B cell (primary cell): ENCODE measurements at places on chromosomes 3 and 15. TPM values are rescaled to one million over a fixed set of nuclear protein-coding genes. Genes with fewer than 3 reads are reported as not detected.

CHST2 gene
- polyA plus RNA-seq, result 4.7 and 5.2 TPM in 2 replicates

OXSR1 gene
- polyA plus RNA-seq, result 15.5 and 21.2 TPM in 2 replicates

GOLGA6L10 gene
- polyA plus RNA-seq, result 0.73 and 2.6 TPM in 2 replicates

FBXW12 gene
- not detected in 2 replicates for polyA plus RNA-seq

GRCh38 chr3:128807186-128807830 is 72.1 kb upstream of the ACAD9 start:
- no peak for DNase-seq

GRCh38 chr15:94677202-94677790 is 445.9 kb downstream of the MCTP2 start:
- DNase-seq, result no peak

- DNase-seq, result no peak
These were observed 253.4 kb upstream of the MDFIC2 start for GRCh38 chr3:70565861-70566260.

DNA sequence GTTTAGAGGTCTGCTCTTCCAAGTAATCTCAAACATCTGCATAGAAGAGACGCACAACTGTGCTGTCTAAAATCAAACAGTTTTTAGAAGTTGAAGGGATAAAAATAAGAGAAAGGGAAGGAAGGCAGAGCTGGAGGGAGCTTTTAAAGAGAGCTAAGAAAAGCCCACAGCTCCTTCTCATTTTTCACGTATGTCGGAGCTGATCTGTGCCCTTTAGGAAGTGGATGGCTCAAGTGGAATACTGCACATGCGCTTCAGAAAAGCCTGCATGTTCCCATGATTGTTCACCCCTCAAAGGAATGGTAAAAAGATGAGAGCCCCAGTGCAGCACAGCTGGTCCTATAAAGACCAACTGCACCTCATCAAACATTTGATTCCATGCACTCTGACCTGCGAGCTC is 207.2 kb downstream of the ADAMTS17 start:
- no peak for DNase-seq

DNA sequence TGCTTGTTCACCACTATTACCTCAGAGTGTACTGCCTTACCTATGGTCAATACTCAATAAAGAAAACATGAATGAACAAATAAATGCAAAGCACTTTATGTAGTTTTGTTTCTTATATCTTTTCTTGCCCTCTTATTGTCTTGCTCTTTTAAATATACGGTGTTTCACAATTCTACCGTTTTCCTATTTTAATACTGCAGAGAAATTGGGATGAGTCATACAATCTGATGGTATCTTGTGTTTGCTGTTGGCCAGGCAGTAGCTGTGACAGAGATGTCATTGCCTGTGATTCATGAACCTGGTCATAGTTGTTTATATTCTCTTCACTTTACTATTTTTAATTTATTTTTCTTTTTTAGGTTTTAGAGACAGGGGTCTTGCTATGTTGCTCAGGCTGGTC is 48.3 kb downstream of the SERP1 start:
- DNase-seq, result no peak

DNA sequence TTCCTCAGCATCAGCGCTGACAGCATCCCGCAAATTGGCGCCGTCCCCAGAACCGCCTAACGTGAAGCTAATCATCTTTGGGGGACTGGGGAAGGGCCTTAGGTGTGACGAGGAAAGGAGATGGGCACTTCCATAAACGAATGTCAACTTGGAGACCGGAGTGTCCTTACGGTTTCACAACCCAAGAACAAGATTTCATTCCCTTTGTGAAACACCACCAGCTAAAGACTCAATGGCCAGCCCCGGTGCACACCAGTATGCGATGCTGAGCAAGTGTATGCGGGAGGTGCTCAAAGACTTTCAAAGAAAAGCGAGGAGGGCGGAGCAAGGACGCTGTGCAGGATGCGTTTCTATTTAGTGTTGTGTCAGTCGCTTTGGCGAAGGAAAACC is 759 bp upstream of the TTBK2 start:
- no peak for DNase-seq

DNA sequence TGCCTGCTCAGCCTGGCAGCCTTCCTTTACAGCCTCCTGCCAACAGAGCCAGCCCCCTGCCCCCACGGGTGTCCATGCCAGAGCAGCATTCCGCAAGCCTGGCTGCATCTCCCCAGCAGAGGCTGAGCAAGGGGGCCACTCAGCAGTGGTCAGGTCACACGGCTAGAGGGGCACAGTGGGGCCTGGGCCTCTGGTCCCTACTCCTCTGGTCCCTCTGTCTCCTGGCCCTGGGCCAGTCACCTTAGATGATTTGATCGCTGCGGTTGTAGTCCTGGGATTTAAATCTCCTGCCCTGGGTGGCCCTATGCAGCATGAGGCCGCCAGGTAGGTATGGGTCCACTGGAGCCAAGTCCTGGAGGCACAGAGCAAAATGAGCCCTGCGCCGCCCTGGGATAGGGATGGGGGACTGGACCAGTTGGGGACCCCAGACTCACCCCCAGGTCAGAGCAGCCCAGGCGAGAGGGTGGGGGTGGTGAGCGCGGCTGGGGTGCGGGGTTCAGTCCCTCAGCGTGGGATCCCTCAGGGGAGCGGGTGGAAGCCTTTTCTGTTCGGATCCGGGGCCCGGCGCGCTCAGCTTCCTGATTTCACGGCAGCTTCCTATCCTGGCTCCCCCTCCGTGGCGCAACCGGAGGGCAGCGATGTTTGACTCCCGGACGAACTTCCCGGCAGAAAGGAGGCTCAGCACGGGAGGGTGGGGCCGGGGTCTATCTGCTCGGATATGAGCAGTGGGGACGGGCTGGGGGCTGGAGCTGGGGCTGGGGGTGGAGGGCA is at the start of gene ZBTB47:
ZBTB47 (plus strand) TSS at position 138 of the 771 bp plus-strand sequence. CDS start 4,659 bp downstream, outside the sequence.
- peak; percentile 39 for DNase-seq

GRCh38 chr3:15831927-15832326 is 34.1 kb upstream of the ANKRD28 start:
- no peak for DNase-seq

DNA sequence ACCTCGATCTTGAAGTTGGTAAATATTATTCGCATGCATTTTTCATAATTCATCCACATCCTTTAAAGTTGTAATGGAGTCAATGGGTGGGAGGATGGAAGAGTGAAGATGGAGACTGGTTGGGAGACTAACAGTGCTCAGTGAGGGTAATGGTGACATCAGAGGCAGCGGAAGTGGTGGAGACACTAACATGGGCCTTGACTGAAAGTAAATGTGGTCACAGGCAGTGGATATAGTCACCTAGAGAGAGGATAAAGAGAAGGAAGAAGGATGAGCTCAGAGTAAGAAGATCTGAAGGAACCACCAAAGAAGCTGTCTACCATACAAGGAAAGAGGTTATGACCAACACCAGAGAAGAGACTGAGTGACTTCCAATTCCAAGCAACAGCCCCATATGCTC is 281.6 kb upstream of the STT3B start:
- no peak for DNase-seq
